ENCODE measurements at places on chromosomes 3 and 15. TPM values are rescaled to one million over a fixed set of nuclear protein-coding genes. Genes with fewer than 3 reads are reported as not detected.

TMPRSS7 gene
- total RNA-seq = 0.39 TPM

PLA2G4D gene
- total RNA-seq = 0.63 TPM

TTLL13 gene
- 0.41 TPM for total RNA-seq

SPG21 gene
- 50.6 TPM for total RNA-seq

FHIT gene
- total RNA-seq = 54.0 TPM
